ENCODE measurements at places on chromosomes 5 and 9.

DNA sequence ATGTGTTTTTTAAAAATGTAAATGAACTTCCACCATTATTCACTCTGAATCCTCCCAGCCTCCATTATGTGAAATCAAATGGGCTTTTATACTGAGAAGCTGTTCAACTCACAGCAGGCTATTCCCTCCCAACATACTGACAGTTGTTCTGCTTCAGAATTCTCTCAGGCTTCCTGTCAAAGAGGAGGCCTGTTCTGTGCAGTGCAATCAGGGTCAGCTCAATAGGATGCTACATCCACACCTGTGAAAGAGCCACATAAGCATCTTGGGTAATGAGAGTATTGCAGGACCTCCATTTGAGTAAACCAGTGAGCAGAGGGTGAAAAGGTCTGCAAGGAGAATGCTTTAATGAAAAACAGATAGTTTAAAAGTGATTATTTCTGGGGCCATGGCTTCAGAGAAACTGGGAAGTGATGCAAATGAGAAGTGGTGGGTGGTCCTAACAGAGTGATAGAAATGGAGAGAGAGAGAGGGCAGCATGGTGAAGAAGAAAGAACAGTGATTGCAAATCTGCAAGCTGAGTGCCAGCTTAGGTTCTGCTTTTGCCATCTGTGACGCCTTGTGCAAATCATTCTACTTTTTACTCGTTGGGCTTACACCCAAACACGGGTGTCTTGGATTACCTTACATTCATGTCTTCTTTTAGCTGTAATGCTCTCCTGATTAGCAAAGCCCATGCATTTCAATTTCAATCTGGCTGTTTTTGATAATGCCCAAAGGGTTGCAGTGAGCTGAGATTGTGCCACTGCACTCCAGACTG is 202.5 kb upstream of the NMUR2 start:
- DNase-seq = no peak

- DNase-seq = peak; percentile 32
These were observed 5.5 kb downstream of the CSNK1G3 start for GRCh38 chr5:123517476-123517875.

DNA sequence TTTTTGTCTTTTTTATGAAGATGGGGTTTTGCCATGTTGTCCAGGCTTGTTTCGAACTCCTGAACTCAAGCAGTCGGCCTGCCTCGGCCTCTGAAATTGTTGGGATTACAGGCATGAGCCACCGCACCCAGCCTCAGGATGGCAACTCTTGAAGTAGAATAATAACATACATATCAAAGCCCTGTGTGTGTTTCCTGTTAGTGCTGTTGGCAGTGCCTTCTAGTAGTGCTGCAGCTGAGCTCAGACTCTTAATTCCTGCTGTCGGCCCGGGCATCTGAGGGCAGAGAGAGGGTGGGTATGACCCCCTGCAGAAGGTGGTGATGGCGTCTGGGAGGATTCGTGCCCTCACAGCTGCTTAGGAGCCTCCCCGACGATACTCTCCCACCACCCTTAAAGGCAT is 227.2 kb downstream of the PDZD2 start:
- no peak for DNase-seq

DNA sequence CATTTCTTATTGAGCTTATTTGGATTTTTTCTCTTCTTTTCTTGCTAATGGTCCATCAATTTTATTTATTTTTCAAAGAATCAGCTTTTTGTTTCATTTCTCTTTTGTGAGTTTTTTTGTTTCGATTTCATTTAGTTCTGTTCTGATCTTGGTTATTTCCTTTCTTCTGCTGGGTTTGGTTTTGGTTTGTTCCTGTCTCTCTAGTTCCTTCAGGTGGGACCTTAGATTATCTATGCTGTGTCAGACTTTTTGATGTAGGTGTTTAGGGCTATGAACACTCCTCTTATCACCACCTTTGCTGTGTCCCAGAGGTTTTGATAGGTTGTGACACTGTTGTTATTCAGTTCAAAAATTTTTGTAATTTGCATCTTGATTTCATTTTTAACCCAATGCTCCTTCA is 119.8 kb downstream of the GABRG2 start:
- no peak for DNase-seq

- DNase-seq = no peak
These were observed 215.5 kb downstream of the TMEM167A start for GRCh38 chr5:82861701-82862100.

DNA sequence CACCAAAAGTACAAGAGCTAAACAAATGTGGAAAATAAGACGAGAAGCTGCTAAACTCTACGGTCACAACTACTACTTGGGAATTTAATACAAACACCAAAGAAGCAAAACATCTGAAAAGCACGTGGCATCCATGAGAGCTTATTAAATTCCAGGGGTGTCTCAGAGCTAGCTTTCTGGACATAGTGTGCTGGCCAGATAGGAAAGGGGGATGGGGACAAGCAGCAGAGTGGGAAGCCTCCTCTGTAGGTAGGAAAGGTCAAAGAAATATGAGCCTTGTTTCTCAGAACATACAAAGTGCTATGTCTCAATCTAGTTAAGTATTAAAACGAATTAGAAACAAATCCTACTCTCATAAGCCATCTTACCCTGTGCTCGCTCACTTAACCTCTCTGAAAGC is 51.3 kb upstream of the GOLPH3 start:
- no peak for DNase-seq

DNA sequence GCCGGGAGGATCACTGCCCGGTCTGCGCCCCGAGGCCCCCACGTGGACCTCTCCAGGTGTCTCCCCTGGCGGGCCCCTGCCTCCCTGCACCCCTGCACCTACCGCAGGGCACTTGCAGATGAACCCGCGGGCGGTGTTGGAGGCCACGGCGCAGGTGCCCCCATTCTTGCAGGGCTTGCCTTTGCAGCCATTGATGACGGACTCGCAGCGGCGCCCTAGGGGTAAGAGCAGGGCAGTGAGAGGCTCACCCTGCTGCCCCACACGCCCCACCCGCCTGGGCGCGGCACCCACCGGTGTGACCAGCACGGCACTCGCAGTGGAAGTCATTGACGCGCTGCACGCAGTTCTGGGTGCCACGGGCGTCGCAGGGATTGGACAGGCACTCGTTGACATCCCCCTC is 23.6 kb upstream of the SEC16A start:
- DNase-seq = no peak

GRCh38 chr9:133008824-133009223 is 22.0 kb upstream of the GTF3C5 start:
- DNase-seq = no peak

GRCh38 chr5:124309241-124309980 is 437.0 kb downstream of the ZNF608 start:
- DNase-seq = no peak

GRCh38 chr9:134989206-134990065 is 71.7 kb upstream of the FCN1 start:
- DNase-seq = no peak

GRCh38 chr9:73038613-73039012 is 85.8 kb upstream of the ALDH1A1 start:
- no peak for DNase-seq

- no peak for DNase-seq
These were observed 105.2 kb downstream of the GNAQ start for GRCh38 chr9:77926371-77926878.

DNA sequence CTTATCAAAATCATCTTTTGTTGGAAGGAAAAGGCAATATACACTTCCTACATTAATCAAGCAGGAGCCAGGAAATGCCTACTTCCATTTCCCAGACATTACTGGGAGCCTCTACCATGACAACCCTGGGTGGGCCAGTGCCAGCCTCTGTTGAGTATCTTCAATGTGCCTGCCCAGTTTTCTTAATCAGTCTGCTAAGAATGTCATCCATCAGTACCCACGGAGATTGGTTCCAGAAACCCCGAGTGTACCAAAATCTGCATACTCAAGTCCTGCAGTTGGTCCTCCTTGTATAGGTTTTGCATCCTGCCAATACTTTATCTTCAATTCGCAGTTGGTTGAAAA is 82.4 kb downstream of the MARCHF3 start:
- DNase-seq = no peak

DNA sequence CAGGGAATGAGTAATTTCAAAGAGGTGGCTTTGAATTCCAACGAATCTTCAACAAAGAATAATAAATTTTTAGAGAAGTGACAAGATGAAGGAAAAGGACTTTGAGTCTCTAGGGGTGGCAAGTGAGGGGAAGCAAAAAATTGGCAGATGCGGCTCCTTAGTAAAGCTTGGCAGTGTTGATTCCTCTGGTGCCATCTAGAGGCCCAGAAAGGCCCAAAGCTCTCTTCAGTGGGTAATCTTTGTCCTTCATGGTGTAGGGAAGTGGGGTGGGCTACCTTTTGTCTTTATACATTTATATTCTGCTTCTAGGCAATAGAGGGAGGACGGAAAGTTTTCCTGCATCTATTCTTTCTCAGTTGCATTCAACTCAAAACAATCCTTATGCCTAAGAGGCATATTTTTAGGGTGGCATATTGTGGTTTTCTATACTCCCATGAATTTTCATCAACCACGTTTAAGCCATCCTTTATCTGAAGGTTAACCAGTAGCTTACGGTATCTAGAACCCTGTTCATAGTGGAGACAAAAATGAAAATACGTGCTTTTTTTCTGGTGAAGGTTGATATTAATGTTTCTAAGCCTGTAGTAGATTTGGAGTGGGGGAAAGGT is 17.5 kb upstream of the ROPN1L start:
- peak; percentile 70 for DNase-seq

DNA sequence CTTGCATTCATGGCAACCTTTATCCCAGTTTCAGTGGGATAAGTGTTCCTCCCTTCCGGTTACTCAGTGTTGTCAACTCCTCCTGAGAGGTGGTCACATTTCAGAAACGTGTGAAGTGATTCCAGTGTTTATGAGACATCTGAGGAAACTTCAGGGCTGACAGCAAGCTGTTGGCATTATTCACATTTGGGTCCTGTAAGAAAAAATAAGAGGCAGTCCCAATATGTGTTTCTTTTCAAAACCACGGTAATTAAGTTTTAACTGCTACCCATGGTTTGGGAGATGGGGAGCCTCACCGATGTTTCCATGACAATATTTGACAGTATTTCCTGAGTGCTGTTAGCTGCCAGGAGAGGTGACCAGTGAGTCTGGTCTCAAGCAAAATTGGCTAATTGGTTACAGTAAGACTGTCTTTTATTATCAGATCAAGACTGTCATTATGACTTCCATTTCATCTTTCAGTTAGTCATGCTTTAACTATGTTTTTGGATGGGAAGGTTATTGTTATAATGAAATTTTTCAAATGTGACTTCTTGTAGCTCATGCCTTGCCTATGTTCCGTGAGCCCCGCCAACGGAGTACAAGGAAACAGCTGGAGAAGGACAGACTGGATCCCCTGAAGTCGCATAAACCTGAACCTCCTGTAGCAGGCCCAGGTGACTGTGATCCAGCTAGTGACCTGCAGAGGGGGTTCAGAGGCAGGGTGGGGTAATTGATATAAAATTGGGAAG is 115.3 kb downstream of the GDNF start:
- DNase-seq = no peak

DNA sequence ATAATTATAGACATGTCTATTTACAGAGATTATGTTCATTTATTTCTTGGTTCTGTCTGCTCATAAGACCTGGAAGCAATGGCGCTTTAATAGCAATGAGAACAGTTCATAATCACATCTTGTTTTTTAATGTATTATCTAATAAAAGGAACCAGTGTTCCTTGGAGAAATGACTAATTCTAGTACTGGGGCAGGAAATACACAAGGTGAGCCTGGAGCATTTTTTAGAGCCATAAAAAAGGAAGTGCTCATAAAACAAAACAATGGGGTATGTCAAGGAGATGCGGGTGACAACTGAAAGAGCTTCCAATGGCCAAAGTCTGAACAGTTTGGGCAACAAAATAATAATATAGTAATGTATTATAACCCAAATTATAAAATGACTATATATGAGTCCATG is 531.9 kb upstream of the CHD1 start:
- no peak for DNase-seq

DNA sequence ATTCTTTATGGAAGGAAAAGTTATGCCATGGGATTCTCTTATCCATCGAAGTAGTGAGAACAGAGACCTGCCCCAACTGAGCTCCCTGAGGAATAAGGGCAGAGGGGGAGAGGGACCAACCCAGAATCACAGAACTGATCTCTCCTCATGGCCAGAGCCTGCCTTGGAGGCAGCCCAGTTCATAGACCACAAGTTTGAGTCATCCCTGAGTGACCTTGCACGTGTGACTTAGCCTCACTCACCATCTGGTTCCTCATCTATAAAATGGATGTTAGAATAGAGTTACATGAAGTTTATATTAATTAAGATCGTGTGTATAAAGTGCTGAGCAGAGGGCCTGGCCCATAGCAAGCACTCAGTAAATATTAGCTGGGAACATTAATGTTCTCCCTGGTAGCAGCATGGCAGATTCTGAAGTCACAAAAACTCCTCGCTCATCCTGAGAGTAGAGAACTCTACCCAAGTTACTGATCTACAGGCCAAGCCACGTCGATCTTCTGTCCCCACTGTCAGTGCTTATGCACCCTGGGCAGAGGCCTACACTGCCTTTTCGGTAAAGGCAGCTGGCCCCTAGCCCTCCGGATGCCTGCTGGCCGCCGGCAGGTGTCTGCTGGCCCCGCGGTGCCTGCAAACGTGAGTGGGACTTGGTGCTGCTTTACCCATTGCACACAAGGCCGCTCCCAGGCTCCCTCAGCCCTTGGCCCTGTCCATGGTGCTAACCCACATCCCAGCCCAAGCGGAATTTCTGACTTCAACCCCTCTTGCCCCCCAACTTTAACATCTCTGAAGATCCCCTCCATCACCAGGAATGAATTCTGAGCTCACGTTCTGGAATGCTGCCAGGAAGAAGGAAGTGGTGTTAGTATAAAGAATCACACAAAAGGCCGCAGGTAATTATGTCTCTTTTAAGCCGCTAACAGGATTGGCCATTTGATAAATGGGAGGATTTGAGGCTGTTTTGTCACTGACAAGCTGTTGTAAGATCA is 61.1 kb upstream of the ARAP3 start:
- DNase-seq = no peak

DNA sequence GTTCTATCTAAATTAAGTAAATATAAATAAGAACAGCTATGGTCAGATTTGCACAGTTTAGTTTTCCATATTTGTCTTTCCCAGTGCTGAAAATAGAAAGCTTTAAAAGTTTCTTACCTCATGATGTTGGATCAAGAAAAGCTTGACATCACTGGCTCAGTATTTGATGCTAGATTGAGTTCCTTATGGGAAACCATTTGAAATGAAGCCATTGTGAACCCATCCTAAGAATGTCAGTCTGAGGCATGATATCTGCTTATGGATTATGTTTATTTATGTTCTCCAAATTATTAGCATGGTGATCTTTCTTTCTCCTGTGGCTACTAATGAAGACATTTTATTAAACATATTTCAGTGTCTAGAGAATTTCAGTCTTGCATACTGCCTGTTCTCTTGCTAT is 143.0 kb downstream of the ADAMTSL1 start:
- DNase-seq = no peak
